CD4-positive, alpha-beta T cell treated with Interferon alpha-2 for 1 hour (primary cell): ENCODE measurements at places on chromosomes 11 and 22.

DNA sequence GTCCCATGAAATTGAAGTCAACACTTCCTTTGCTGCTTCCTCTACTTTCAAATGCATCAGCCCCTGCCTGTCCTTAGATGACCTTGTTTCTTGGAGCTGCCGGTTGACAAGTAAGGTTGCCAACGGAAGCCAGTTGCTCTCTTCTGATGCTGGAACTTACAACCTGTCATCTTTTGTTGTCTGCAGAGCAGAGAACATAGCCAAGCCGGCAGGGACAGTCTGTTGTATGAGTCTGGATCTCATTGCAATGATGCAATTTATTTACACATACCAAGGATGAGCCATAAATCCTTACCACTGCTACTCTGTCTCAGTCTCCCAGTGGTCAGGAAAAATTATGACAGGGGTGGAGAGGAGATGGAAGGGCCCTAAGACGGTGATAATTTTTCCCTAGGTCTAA is 151.4 kb downstream of the BLID start:
- no peak for DNase-seq

DNA sequence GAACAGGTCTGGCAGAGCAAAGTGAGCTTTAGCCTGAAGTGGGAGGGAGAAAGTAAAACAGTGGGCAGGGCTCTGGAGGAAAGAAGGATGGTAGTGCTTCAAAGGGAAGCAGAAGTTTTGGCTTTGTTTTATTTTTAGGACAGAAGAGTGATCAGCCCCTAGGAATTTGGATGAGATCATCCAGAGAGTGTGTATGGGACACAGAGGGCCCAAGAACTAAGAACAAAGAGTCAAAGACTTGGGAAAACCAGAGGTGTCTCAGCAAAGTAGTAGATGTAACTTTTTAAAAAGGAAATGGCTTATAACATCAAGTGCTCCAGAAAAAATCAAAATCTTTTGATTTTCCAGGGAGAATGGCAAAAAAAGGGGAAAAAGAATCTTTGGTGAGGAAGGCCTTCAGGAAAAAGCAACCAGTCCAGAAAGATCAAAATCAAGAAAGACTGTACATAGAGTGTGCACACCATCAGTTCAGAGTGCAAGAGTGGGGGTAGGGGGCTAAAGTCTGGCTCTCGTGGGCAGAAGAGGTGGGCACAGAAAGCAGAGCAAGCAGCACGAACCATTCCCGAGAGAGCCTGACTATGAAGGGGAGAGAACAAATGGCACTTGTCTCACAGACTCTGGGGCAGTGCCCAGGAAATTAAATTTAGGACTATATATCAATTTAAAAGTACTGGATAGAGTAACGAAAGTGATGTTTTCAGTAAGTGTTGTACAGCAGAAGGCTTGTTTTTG is 30.0 kb downstream of the MAPK1 start:
- no peak for DNase-seq

DNA sequence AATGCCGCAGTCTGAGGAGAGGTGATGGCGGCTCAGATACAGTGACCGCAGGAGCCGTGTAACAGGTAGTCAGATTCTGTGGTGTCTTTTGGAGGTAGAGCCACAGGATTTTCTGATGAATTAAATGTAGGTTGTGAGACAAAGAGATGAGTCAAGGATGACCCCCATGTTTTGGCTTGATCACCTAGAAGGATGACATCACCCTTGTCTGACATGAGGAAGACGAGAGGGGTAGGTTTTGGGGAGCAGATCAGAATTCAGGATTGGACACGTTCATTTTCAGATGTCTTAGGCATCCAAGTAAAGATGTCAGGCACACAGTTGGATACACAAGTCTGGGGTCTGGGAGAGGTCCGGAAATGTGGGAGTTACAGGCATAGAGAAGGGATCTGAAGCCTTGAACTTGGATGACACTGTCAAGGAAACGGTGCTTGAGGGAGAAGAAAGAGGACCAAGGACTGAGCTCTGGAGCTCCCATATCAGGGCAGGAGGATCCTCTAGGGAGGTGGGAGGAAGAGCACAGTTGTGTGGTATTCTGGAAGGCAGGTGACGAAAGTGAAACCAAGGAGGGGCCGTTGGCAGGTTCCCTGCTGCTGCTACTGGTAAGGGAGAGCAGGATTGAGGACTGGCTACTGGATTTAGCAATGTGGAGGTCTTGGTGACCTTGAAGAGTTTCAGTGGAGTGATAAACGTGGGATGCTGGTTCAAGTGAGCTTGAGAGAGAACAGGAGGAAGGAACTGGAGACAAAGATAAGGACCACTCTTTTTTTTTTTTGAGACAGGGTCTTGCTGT is 12.6 kb upstream of the GDPD5 start:
- DNase-seq, result no peak

- DNase-seq, result no peak
Observed at GRCh38 chr22:24500277-24500820, 5.2 kb downstream of the UPB1 start.

- DNase-seq, result no peak
Observed at GRCh38 chr11:130278745-130279144, 36.0 kb downstream of the ZBTB44 start.

- no peak for DNase-seq
Observed at GRCh38 chr11:70483917-70484316, 85.6 kb downstream of the CTTN start.

DNA sequence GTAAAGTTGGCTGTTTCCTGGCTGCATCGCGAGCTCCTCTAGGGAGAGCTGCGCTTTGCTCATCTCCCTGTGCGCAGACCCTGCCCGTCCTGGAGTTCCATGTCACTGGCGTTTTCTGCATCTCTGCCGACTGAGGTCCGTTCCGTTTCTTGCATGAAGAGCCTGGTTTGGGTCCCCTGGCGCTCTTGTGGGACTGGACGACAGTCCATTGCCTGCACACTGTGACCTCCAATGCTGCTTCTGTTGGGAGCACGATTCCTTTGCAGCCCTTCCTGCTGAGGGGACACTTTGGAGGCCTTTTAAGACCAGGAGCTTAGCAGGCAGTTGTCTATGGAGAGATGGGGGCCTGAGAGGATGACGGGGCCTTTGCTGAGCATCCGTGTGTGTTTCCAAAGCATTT is 90.3 kb downstream of the TBC1D22A start:
- no peak for DNase-seq

GRCh38 chr11:9575260-9576240 is 2.1 kb downstream of the WEE1 start:
- no peak for DNase-seq

DNA sequence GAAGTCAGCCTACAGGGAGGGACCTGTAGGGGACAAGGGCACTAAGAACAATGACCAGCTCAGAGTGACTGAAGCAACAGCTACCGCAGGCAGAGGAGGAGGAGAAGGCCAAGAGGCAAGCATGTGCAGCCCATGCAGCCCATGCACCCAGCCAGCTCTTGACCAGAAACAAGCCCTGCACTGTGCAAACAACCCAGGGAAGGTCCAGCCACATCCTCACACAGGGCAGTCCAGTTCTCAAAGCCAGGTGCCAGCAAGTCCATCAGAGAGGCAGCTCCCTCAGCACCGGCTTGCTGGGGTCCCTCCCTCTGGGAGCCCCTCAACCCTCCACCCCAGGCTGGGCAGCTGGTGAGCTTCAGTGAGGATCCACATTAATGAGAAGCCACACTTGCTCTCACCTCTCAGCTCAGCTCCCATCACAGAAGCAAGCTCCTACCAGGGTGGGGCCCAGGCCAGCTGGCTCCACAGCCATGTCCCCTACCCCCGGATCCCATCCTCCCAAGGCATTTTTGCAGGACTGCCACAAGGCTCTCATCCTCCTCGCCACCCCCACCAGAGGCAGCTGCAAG is 7.1 kb downstream of the DGCR2 start:
- no peak for DNase-seq

- DNase-seq, result no peak
Observed at GRCh38 chr11:120564573-120565311, 53.2 kb downstream of the GRIK4 start.

- no peak for DNase-seq
Observed at GRCh38 chr22:37752189-37753087, 55.3 kb upstream of the GCAT start.

GRCh38 chr22:48357196-48357595 is 1470.5 kb downstream of the BRD1 start:
- no peak for DNase-seq

DNA sequence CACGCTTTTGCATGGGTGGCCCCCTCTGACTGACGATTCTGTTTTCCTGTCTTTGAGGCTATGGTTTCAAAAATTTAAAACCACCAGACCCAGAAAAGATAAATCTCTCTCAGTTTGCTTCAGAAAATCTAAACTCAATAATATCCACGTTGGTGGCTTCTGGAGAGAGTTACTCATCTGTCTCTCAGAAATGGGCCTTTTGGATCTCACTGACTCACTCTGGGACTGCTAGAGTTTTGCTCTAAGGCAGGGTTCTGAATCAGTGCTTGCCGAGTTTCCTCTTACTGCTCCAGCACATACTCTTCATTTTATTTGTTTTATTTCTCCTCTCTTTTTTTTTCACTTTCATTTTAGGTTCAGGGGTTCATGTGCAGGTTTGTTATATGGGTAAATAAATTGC is 305.7 kb downstream of the BLID start:
- no peak for DNase-seq

DNA sequence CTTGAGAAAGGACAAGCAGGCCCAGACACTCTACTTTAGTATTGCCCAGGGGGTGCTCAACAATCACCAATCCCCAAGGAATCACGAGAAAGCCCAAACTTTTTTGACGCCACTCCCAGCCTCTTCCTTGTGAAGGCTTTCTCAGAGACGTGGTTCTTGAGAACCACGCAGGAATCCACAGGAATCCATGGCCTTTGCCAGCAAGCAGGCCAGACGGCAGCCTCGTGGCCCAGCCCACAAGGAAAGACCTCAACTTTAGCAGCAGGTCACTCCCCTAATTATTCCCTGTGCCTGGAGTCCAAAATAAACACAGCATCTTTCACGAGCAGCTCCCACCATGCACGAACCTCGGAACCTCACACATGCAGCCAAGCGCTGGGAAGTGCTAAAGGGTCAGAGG is 104.2 kb downstream of the WT1 start:
- no peak for DNase-seq

DNA sequence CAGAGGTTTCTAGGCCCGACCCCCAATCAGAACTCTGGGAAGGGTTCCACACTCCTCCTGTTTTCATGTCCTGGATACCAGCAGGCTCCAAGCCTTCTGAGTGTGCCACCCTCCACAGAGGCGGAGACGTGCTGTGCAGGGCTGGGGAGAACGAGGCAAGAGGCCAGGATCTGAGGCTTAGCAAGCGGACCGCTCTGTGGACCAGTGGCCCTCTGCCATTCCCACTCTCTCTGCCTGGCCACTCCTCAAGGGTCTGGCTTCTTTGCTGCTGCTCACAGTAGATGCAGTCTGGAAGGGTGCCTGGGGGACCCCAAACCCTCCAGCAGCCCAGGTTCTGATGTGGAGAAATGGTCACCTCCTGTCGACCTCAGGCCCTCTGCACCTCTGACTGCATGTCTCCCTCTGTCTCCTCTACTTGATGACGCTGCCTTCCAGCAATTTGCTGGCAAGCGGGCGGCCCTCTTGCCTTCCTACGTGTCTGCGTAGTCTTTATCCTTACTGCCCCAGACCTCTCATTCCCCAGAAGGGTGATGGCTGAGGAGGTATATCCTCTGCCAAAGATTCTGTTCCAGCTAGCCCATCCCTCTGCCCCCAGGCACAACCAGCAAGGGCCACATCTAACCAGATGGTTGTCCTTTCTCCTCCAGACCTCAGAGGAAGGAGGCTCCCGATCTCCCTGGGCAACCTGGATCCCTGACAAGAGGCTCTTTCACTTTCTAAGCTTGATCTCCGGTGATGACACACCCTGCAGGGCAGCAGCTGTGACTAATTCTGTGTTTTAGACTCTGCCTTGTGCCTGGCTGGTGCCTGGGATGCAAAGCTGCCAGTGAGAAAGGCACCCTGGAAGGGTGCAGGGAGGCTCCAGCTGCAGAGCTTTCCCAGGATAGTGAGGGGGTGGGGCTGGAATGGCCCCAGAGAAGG is 87.3 kb downstream of the NAT10 start:
- no peak for DNase-seq

DNA sequence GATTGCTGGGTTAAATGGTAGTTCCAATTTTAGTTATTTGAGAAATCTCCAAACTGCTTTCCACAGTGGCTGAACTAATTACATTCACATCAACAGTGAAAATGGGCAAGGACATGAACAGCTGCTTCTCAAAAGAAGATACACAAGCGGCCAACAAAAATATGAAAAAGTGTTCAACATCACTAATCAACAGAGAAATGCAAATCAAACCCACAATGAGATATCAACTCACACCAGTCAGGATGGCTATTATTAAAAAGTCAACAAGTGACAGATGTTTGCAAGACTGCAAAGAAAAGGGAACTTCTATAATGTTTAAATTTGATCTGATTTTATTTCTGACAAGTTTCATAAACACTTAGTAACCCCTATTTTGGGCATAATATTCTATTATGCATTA is 537.5 kb downstream of the DLG2 start:
- no peak for DNase-seq

DNA sequence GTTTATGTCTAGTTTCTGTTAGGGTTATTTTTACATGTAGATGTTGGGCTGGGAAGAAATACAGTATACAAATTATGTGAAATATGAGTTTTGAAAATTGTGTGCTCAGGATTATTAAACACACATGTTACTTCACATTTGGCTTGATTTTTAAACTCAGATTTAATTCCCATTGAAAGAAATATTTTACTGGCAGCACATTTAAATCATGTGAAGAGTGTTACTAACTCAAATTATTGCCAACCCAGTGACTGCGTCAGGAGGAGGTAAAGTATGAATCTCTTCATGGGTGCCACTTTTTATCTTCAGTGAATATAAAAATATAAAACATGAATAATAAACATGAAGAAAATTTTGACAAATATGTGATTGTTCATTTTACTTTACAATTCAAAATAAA is 457.5 kb upstream of the CCDC179 start:
- no peak for DNase-seq

DNA sequence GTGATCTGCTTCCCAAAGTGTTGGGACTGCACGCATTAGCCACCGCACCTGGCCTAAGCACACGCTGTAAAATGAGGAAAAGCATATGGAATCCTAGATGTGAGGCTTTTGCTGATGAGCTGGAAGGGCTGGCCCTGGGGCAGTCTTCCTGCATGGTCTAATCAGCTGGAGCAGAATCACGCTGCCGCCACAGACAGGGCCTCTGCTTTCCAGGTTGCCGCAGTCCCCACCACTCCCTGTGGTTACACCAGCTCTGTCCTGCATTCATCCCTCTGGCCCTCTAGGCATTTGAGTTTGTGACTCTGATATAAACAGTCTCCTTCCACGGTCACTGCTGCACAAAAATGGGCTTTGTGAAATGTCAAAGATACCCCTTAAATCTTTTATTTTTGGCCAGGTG is 17.1 kb downstream of the RPS6KA4 start:
- no peak for DNase-seq

GRCh38 chr22:45429981-45430775 is 16.7 kb downstream of the RIBC2 start:
- DNase-seq, result no peak

- no peak for DNase-seq
Observed at GRCh38 chr11:131677828-131678470, 307.5 kb downstream of the NTM start.

DNA sequence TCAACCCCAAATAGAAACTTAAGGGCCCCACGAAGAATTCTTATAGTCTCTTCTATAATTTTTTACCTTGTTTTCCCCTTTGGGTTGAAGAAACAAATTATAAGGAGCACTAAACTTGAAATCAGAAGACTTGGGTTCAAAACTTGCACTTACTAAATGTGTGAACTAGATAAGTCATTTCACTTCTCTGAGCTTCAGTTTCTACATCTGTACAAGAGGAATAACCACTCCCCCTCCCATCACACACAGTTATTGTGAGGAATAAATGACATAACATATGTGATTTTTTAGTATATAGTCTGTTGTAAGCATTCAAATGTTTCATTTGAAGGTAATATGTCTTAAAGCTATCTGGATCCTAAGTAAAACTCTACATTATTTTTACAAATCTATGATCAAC is 78.8 kb downstream of the LIF start:
- DNase-seq, result no peak
